ENCODE measurements at places on chromosomes 16 and 17.

- no peak for DNase-seq
Observed at GRCh38 chr16:14419817-14420216, 210.2 kb downstream of the PARN start.

GRCh38 chr17:37735165-37735564 lies 9.7 kb downstream of the HNF1B start:
- DNase-seq = no peak

DNA sequence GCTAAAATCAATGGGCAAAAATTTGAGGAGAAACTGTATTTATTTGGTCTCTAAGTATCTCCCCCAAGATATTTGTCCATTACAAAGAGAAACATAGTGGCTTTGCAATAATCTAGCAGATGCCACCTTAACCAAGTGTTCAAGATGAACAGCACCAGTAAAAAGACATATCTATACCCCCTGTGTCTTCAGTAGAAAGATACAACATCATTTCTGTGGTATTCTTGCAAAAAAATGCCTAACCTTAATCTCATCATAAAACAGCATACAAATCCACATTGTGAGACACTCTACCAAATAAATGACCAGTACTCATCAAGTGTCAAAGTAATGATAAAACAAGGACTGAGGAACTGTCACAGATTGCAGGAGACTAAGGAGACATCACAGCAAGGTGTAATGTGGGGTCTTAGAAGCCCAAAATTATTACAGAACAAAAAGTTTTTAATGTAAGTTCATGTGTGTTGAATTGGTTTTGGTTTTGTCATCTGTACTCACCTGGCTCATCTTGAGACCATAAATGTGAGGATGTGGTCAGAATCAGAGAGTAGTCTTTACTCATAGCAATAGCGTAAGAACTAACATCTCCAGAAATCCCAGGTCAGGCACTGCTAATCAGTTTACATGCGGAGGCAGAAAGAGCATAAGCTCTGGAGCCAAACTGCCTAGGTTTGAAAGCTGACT lies 77.2 kb downstream of the AATF start:
- DNase-seq = no peak

DNA sequence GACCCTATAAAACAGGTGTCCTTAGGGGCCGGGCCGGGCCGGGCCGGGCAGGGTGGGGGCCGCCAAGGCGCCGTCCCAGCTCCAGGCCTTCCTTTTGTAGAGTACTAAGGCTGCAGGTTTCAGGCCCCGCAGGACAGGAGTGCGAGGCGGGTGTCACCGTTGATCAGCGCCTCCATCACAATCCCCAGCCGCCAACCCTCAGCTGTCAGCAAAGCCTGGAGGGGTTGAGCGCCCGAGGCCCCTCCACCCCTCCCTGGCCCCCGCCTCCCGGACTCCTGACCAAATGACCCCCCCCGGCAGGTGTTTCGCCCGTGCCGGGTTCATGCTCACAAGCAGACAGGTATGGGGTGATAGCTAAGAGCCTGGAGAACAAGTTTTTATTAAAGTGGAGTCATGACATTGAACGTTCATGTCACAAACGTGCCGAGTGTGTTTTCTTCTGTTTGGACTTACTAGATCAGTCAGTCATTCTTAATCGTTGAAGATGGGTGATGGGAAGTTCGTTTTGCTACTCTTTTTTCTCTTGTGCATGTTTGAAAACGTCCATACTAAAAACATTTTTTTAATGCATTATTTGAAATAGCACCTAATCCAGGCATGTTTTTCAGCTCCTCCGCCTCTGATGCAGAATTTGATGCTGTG lies 534 bp downstream of the ARL2BP start:
- peak; percentile 25 for DNase-seq

- DNase-seq = no peak
Observed at GRCh38 chr17:13746404-13746803, 144.7 kb upstream of the HS3ST3A1 start.

DNA sequence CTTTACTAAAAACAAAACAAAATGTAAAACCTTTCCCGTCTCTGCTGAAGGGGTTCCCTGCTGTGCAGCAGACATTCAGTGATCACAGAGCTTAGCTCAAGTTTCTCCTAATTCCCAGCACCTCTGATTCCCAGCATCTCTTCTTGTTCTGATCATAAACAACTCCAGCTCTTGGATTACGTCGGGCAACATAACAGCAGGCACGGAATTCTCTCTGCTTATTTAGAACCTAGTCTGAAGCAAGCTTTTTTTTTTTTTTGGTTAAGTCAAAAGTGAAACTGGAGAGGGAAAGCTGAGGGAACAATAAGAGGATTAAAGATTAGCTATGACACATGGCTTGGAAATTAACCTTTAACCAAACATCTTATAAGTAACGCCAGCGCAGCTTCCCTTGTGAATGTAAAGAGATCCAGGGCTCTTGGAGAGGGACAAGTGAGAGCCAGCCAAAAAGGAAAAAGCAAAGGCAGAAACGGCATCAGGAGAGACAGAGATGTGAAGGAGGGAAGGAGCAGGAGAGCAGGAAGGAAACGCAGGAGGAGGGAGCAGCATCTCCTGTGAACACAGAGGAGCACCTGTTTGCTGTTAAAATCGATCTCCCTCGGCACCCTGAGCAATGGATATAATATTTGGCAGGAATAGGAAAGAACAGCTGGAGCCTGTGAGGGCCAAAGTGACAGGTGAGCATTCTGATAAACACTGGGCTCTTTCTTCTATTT lies at the start of gene BCO1:
Gene BCO1 (plus strand): TSS at position 394 of the 716 bp plus-strand sequence. CDS start 220 bp downstream, at position 614.
- no peak for DNase-seq
